Epithelial cell of proximal tubule (primary cell): ENCODE measurements at places on chromosomes 1 and 21. TPM values are rescaled to one million over a fixed set of nuclear protein-coding genes. Genes with fewer than 3 reads are reported as not detected.

The RPE65 gene
- total RNA-seq: not detected in 2 replicates

The CHRNB2 gene
- total RNA-seq: 0.07 TPM in 1 of 2 replicates, not detected in the other

The FAM72A gene
- total RNA-seq: 5.1 and 6.9 TPM in 2 replicates

The DDAH1 gene
- total RNA-seq: 45.9 and 50.9 TPM in 2 replicates

The LAMB3 gene
- total RNA-seq: 65.5 and 72.0 TPM in 2 replicates

The LCE1D gene
- total RNA-seq: not detected in 2 replicates

The FLVCR1 gene
- 6.9 and 7.0 TPM in 2 replicates for total RNA-seq

The COL24A1 gene
- total RNA-seq: 0.06 and 0.07 TPM in 2 replicates

The S100A9 gene
- total RNA-seq: 18.9 and 88.6 TPM in 2 replicates

The CASZ1 gene
- total RNA-seq: 11.8 and 17.9 TPM in 2 replicates

The L1TD1 gene
- 1.0 and 1.1 TPM in 2 replicates for total RNA-seq

The DMBX1 gene
- total RNA-seq: not detected in 2 replicates

The TMEM167B gene
- total RNA-seq: 12.5 and 13.1 TPM in 2 replicates

The ATPAF1 gene
- total RNA-seq: 39.6 and 57.5 TPM in 2 replicates

The MYCL gene
- total RNA-seq: 1.2 and 2.6 TPM in 2 replicates

The AURKAIP1 gene
- total RNA-seq: 258 and 347 TPM in 2 replicates

The FAM177B gene
- not detected in 2 replicates for total RNA-seq

The MNDA gene
- not detected in 2 replicates for total RNA-seq

The POLR3C gene
- 44.3 and 49.2 TPM in 2 replicates for total RNA-seq

The LDLRAD1 gene
- not detected in 2 replicates for total RNA-seq

The OBSCN gene
- 2.0 and 20.6 TPM in 2 replicates for total RNA-seq

The AGT gene
- total RNA-seq: 0.07 and 3.2 TPM in 2 replicates

The RAD54L gene
- total RNA-seq: 23.6 and 30.6 TPM in 2 replicates

The SDE2 gene
- total RNA-seq: 19.4 and 20.7 TPM in 2 replicates

The GPR161 gene
- total RNA-seq: 9.6 and 11.4 TPM in 2 replicates

The ANGPTL1 gene
- not detected in 2 replicates for total RNA-seq

The KCNJ15 gene
- 38.9 and 40.8 TPM in 2 replicates for total RNA-seq

The FCGR2B gene
- not detected in 2 replicates for total RNA-seq
